ENCODE measurements at places on chromosomes 11 and 22. TPM values are rescaled to one million over a fixed set of nuclear protein-coding genes. Genes with fewer than 3 reads are reported as not detected.

SCGB1A1 gene
- not detected for total RNA-seq

SPI1 gene
- not detected for total RNA-seq

GAL gene
- 37.1 TPM for total RNA-seq

SLC22A6 gene
- not detected for total RNA-seq

DNA sequence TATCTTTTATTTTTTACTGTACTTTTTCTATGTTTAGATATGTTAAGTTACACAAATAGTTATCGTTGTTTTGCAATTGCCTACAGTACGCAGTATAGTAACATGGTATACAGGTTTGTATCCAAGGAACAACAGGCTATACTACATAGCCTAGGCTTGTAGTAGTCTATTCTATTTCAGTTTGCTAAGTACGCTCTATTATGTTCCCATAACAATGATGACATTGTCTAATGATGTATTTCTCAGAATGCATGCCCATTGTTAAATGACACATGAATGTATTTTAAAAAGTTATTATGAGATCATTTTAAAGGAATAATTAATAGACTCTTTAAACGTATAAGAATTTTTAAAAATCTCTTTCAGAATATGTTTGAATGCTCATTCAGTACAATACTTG, 696.7 kb upstream of the CCDC90B start:
- DNase-seq, result no peak

DNA sequence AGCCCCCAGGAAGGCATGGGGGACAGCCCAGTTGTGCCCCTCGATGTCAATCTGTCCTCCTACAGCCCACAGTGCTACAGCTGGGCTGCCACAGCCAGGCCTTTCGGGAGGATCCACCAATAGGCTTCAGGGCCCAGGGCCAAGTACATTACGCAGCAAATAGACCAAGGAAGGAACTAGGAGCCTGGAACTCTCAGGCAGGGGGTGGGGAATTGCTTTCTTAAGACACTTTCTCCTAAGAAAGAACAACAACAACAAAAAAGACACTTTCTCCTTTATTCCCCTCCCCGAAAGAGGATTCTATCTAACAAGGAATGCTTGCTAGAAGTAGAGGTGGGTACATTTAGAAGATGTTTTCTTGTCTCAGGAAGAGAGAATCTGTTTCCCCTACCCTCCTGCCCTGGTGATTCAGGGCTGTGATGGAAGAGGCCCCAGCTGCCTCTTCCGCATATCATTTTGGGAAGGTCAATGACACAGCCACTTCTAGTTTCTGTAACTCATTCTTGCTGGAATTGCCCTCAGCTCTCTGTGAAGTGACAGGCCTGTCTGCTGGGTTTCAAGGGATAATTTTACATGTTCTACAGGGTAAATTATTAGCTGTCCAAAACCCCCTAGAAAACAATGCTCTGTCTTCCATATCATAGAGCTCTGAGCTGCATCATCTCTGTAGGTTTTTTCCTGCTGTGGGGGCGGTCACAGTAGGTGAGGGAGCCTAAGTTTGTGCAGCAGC, 6.0 kb upstream of the MALAT1 start:
- DNase-seq, result peak; percentile 83

- no peak for DNase-seq
These were observed 7.5 kb upstream of the MICAL3 start for GRCh38 chr22:18031695-18032454.

DNA sequence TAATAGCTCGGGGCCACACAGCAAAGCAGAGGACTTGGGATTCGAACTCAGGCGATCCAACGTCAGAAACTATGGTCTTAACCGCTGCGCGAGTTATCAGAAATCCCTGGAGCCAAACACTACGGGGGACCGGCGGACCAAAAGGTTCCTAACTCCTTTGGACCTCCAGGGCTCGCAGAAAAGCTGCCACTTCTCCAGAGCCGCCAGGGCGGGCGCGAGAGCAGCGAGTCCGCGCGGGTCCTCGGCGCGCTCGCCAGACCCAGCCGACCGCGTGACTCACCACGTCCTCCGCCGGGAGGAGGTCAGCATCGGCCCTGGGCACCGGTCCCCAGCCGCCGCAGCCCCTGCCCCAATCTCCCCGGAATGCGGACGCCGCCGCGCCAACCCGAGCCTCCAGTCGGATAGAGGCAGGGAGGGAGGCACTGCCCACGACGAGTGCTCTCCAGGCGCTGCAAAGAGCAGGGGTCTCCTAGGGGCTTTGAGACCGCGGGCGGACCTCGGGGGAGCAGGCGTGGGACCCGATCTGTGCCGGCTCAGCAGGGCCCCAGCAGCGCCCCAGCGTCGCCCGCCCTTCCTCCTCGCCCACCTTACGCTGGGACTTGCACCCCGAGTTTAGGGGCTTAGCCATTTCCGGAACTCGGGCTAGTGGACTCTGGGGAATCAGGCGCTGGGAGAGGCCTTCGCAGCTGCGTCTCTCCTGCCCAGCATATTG, 6.2 kb upstream of the ALX4 start:
- peak; percentile 14 for DNase-seq

- no peak for DNase-seq
These were observed 8.4 kb downstream of the FAM118A start for GRCh38 chr22:45318168-45318557.

Measured in NCI-H460 (cell line).